Fibroblast of skin of right biceps (primary cell): ENCODE measurements at places on chromosomes 6 and 20.
A peak's percentile ranks its signal among the peaks of the same experiment; 100 is the strongest.

GRCh38 chr20:14055127-14055742 lies 59.9 kb downstream of the MACROD2 start:
- peak; percentile 59 for DNase-seq

DNA sequence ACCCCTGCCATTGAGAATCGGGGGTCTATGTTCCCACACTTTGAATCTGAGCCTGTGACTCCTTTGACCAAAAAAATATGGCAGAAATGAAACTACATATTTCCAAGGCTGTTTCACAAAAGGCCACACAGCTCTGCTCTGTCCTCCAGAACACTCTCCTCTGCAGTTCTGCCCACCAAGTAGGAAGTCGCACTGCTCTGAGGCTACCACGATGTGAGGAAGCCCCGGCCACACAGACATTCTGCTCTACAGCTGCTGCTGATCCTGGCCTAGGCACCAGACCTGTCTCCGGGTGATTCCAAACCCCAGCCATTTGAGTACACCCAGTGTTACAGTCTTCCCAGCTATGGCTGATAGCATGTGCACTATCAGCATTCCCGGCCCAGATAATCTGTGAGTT lies 85.1 kb downstream of the LYRM4 start:
- no peak for DNase-seq

DNA sequence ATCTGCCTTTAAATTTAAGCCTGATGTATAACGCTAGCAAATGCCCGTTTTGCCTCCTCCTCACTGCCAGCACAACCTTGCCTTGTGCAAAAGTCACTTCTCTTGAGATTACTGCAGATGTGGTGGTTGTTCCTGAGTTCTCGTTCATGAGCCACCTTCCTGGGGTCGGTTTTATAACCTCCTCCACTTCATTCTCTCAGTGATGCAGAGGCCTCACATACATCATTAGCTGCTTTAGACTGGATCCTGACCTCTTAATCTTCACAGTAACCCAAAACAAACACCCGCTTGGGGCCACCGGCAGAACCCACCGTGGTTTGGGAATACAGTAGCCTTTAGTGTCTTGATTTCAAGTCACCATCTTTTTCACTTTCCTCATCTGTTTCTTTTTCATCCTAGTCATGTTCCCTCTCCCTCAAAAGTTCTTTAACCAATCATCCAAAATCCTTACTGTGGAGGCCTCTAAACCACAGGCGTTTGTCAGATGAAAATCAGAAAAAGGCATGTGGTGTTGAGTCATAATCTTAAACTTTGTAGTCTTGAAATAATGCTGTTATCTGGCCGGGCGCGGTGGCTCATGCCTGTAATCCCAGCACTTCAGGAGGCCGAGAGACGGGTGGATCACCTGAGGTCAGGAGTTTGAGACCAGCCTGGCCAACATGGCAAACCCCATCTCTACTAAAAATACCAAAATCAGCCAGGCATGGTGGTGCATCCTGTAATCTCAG lies 430.3 kb upstream of the SOX4 start:
- peak; percentile 84 for DNase-seq

DNA sequence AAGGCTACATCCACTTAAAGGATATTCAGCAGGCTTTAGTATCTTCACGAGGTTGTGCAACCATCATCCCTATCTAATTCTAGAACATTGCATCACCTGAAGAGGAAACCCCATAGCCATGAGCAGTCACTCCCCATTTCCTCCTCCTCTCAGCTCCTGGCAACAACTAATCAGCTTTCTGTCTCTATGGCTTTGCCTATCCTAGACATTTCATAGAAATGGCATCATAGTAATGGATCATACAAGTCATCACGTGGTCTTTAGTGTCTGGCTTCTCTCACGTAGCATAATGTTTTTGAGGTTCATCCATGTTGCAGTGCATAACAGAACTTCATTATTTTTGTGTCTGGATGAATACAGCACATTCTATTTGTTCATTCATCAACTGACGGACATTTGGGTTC lies 20.5 kb downstream of the SNAI1 start:
- DNase-seq = peak; percentile 95

DNA sequence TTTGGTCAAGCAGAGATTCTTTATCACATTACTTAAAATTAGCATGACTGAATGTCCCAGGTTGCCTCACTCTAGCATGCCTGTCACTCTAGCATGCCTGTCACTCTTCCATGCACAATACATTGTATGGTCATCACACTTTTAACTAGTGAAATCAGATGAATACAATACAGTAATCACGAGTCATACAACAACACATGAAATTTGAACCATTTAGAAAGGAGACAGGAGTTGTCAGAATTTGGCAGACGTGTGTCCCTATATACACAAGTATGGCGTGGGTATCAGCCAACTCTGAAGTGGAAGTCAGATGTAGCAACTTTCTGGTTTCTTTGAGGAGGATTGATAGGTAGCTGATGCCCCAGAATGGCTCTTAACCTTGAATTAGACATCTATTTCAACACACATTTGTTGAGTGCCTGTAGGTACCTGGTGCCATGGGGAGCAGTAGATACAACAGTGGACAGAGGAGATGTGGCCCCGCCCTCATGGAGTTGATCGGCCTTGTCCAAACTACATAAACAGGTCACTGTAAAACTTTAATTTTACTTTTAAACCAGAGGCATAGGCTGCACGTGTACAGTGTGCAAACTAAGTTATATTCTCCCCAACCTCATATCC lies 116.1 kb upstream of the TIAM2 start:
- DNase-seq = peak; percentile 56

DNA sequence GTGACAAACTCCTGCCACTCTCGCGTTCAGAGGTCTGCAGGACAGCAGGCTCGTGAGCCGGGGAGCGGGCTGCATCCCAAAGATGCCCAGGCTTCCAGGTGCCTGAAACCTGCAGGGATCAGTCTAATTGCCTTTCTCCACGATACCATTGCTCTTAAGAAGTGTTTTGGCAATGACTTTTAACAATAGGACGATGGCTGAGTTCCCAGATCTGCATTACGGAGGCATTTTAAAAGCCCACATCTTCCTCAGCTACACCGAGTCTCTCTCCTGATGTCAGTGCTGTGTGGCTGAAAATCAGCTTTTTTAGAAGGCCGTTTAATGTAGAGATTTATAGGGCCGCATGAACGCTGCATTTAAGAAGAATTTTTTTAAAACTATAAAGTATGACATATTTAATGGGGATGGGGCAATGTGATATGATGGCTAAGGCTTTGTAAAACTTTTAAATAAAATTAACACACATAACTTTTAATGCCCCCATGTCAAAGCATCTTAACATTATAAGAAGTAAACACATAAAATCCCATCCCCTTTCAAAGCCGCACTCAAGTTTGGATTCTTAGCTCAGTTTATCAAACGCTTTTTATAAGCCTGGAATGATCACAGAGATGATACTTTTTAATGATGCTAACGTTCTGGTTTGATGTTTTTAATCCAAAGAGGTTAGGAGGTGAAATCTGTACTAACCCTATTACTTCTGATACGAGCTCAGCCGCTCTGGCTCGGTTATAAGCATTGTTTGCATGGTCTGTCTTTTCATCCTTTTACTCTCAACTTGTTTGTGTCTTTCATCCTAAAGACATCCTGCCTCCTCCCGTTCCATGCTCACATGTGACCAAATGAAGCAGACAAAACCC lies 386.0 kb downstream of the SMOC2 start:
- no peak for DNase-seq

- DNase-seq = no peak
Measured at GRCh38 chr20:17928633-17929311, 39.8 kb downstream of the SNX5 start.

- DNase-seq = no peak
Measured at GRCh38 chr20:50595433-50595895, 85.3 kb downstream of the PTPN1 start.

GRCh38 chr6:154440422-154441043 lies 70.0 kb downstream of the CNKSR3 start:
- no peak for DNase-seq

GRCh38 chr6:45427726-45428125 lies 50.0 kb upstream of the SUPT3H start:
- no peak for DNase-seq

DNA sequence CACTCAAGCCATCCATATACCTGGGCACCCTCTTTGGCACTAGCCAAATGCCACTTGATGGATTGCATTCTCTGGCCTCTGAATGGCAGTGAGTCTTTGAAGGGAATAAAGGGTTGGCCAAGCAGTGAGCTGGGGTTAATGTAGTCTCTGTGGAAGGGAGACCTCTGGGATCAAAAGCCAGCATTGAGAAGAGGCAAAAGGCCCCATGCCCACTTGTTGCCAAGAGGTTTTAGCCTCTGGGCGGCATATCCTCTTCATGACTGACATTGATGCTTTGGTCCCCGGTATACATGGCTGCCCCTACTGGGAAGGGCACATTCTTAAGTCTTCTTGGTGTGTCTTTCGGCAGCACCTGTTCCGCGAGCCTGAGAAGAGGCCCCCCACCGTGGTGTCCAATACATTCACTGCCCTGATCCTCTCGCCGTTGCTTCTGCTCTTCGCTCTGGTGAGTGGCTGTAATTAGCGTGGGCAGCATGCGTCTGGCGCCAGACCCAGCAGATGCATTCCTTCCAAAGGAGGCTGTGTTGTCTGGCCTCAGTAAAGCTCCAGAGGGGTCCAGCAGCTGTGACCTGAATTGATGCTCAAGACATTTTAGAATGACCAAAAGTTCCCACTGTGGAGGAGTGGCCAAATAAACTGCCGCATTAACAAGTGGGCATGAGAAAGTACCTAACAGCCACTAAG lies 29.5 kb downstream of the GHRH start:
- no peak for DNase-seq

GRCh38 chr6:129667621-129668020 lies 42.4 kb downstream of the ARHGAP18 start:
- DNase-seq = peak; percentile 74

DNA sequence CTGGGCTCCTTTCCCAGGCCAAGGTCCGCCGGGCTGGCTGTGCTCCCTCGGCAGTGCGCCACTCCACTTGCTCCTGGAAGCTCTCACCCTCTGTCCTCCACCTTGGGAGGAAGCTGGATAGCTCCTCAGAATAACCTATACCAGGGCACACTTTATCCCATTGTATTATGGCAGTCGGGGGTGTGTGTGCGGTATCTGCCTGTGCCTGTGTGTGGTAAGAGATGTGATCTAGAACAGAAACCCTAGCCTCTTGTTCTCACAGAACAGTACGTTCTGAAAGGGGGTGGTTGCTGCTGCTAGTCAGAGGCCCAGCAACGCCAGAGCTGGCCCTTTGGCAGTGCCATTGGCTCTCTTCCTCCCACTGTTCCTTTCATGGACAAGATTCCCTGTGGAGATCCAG lies 168.4 kb downstream of the TBXT start:
- DNase-seq = no peak

DNA sequence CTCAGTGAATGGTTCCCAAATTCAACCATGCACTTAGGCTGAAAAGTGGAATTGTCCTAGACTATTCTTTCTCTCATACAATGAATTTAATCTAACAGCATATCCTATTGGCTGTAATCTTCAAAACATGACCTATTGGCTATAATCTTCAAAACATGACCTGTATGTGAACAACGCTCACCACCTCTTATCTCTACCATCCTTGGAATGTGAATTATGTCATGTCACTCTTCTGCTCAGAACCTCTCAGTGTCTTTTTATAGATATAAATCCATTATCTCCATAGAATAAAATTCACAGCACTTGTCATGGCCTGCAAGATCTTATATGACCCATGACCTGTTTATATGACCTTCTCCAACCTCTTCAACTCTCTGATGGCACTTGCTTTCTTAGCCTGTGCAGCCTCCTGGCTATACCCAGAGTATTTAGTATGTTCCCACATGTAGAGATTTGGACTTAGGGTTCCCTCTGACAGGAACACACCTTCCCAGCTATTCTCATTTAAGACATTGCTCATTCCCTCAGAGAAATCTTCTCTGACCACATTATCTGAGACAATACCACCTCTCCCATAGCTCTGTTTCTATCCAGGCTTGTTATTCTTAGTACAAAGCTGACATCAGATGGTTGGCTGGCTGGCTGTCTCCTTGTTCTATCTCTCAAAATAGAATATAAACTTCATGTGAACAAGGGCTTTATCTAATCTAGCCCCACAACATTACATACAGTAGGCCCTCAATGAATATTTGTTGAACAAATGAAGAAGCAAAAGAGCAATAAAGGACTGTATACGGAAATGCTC lies 275.0 kb upstream of the PREP start:
- DNase-seq = peak; percentile 6
